CD4-positive, alpha-beta T cell treated with Interleukin-17A for 1 hour (primary cell): ENCODE measurements at places on chromosomes 2 and 18.

DNA sequence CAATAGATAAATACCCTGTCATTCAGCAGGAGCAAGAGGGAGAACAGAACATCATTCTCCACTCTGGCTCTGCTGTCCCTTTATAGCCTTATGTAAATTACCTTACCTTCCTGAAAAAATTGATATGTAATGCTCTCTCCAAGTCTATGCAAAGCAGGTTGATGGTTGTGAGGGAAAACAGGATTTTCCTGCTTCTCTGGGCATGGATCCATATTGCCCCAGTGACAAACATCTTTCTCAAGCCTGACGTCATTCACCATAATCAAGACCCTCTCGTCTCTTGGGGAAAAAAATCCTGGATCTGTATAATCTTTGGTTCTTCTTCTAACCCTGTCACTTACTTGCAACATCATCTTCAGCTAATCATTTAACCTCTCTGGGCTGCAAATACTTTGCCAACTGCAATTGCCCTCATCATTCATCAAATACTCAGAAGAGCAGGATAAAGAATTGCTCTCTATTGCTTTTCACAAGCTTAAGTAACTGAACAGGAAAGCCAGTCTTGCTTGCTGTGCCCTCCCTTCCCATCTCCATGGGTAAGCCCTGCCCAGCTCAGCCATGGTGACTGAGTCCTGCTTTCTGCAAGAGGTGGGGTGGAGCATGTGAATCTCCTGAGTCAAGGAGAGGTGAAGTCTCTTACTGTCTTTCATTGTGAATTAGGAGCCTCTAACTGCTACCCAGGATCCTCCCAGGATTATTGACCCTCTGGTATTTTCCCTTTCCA, 123.7 kb upstream of the KLF7 start:
- DNase-seq: no peak

DNA sequence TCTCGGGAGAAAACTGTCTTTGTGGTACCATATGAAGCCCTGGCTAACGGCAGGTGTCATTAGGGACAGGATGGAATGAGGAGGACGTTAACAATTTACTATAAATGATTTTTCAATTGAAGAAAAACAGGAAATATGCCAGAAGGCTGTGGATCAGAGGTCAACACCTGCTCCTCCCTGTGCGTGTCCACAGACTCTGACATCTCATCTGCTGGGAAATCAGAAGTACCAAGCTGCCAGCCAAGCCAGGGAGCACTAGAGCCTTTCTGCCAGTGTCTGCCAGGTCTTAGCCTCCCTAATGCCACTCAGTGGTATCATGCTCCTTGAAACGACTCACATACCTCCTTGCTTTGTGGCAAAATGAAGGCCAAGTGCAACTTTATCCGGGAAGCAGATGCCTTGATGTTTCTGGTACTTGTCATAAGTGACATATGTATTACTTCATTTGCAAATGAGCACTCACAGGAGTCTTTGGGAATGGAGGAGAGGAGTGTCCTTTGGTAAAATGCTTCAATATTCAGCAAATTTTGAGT, 541.1 kb downstream of the SATB2 start:
- no peak for DNase-seq

GRCh38 chr2:219017201-219017931, 23.9 kb downstream of the CFAP65 start:
- DNase-seq: no peak

- DNase-seq: no peak
Measured at GRCh38 chr2:69716555-69717120, 25.3 kb upstream of the ANXA4 start.

DNA sequence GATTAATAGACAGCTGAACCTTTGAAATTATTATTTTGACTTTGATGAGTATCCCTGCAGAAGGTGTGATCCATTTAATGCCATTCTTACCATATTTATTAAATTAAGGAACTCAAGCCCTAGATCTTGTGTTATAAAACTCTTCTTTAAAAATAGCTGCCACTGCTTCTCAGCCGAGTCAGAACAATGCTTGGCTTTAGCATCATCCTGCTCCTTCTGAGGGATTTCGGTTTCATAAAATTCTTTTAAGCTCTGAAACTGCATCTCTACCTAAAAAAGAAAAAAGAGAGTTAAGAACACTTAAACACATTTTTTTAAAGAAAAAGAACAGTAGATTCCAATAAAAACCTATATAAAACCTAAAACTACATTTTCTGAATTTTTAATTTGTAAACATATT, 70.7 kb upstream of the TTN start:
- no peak for DNase-seq

GRCh38 chr18:48057018-48057417, 126.6 kb upstream of the SMAD2 start:
- no peak for DNase-seq

DNA sequence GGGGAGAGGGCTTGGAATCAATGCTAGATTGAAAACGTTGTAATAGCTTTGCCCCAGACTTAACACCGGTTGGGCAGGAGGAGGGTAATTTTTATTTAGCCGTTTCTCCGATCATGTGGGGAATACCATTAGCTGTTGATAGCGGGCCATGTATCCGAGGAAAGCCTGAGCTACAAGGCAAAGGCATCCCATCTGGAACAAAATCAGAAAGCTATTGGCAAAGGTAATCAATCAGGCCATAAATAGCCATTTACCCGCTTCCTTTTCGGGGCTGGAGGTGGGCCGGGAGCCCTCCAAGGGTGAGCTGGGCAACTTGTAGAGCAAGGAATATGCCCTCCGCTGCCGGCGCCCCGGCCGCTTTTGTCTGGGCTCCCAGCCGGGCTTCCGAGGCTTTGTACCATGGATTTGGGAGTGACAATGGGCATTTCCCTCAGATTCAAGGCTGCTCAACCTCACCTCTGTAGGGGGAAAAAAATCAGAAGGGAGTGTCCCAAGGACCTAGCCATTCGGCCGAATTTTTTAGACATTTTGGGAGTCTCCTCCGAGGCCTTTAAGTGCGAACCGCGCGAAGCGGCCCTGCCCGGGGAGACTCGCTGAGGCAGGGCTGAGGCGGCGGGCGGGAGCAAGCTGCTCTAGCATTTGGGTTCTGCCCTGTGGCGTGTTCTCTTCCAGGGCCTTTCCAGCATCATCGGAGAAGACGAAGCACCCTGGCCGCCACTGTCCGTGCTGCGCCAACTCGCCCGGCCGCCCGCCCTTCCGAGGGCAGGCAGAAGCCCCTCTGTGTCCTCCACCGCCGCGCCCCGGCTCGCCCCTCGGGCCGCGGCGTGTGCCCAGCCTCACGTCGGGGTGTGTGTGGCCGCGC, 1.1 kb upstream of the HOXD9 start:
- no peak for DNase-seq

- DNase-seq: no peak
Measured at GRCh38 chr2:119429225-119429981, 2.3 kb upstream of the TMEM37 start.
